ENCODE measurements at places on chromosomes 2 and 18.

GRCh38 chr2:120461092-120461491, 115.2 kb downstream of the INHBB start:
- no peak for DNase-seq

DNA sequence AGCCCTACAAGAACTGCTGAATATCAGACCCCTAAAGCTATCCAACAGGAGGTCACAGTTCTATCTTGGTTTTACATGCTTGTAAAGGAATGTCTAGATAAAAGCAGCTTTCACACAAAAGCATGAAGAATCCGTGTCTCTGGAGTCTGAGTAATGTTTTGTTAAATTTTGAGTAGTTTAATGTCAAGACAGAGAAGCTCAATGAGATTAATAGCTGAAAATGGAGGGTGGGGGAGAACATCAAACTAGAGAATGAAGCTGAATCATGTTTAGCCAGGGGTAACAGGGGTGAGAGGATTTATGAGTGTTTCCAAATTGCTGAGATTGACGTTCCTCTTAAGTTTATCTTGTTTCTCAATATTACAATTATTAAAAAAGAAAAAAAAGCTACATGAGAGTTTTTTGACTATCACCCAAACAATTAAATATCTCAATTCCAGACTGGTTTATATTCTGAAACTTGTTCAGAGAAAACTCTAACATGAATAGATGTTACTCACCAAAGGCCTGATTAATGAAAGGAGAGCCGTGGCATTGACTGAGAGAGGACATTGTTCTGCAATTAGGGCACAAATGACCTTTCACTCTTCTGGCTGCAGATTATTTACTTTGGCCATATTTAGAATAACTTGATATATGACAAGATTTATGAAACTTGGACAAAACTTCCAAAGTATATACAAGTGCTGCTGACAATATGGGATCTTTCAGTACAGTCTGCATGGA, 266.4 kb upstream of the ETAA1 start:
- DNase-seq, result no peak

DNA sequence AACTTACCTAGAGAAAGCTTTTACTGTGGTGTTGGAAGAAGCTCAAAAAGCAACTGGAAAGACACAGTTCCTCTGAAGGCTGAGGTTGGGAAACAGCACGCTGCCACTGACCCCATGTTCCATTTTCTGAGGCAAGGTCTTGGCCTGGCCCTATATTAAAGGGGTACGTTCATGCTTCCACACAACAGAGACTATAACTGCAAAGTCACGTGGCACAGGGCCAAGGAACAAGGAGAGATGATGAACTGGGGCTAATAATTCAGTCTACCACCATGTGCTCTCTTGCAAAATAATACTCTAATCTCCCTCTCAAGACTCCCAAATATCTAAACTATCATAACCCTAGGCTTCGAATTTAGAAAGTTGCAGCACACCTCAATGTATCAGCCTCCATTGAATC, 381.6 kb downstream of the DSEL start:
- DNase-seq, result no peak

GRCh38 chr2:233142355-233142897, 82.3 kb downstream of the INPP5D start:
- no peak for DNase-seq

GRCh38 chr2:202018950-202019349, 14.7 kb upstream of the FZD7 start:
- DNase-seq, result no peak

DNA sequence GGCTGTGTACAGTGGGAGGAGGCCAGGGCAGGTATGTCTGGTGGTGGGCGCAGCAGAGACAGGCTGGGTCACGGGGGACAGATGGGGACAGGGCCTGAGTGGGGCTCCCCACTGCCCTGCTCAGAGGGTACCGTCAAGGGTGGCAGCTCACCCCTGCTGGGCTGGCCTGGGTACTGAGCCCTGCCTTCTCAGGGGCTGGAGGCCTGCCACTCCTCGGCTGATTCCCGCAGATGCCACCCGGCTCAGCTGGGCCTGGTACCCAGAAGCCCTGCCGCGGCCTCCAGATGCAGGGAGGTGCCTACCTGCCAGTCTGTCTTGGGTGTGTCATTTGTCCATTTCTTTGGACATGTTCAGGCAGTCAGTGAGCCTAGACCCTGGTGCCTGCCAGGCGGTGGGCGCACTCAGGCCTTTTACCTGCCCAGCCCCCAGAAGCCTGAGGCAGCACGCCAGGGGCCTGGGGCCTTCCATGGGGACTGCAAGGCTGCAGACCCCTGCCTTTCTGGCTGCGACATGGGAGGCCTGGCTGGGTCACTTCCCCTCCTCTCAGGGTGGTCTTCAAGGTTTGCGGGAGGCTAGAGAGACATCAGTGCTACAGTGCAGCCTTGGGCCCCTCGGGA, 3.3 kb downstream of the SNORC start:
- DNase-seq, result no peak

GRCh38 chr2:202848813-202849212, 22.8 kb downstream of the ICA1L start:
- DNase-seq, result no peak

DNA sequence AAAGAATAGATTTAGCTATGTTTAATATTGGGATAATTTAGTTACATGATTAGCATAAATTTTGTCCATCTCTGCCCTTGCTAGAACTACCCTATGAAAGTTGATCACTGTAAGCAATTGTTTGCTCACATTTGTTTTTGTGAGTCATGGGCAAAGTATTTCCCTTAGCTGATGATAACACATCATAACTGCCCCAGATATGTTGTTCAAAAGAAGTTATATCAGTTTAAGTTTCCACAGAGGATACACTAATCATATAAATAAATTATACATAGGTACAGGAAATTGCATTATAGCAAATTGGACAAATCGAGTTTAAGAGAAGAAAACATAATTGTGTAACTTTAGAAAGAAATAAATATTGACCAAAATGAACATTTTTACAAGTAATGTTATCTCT, 223.2 kb upstream of the PIK3C3 start:
- DNase-seq, result no peak

GRCh38 chr2:136767030-136767429, 1.7 kb downstream of the THSD7B start:
- no peak for DNase-seq

GRCh38 chr2:128445523-128445900, 126.8 kb upstream of the HS6ST1 start:
- DNase-seq, result no peak

GRCh38 chr2:180991361-180991760, 11.0 kb downstream of the UBE2E3 start:
- DNase-seq, result no peak

DNA sequence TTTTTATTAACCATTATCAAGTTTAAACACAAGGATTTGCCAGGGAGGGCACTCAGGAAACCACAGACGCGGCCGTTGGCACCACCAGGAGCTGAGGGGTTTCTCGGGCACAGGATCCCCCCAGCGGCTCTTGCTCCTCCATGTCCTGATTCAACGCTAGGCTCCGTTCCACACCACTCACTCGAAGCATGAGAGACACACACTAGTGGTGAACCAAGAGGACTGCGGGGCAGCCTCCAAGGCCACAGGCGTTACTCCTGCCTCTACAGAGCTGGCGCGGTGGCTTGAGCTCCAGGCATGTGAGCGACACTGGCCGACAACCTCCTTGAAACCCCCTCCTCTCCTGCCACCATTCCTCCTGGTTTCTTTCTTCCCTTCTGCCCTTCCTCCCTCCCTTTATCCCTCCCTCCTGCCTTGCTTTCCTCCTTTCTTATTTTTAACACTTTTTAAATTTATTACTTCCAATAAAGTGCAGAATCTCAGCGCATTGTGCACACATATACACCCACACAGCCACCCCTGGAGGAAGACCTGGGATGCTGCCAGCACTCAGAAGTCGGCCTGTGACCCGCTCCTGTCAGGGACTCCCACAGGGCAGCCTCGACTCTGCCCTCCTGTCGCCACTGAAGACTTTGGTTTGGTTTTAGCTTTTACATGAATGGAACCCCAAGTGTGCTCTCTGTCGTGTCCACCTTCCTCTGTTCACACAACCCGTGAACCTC, 21.7 kb downstream of the COX7A2L start:
- DNase-seq, result no peak

DNA sequence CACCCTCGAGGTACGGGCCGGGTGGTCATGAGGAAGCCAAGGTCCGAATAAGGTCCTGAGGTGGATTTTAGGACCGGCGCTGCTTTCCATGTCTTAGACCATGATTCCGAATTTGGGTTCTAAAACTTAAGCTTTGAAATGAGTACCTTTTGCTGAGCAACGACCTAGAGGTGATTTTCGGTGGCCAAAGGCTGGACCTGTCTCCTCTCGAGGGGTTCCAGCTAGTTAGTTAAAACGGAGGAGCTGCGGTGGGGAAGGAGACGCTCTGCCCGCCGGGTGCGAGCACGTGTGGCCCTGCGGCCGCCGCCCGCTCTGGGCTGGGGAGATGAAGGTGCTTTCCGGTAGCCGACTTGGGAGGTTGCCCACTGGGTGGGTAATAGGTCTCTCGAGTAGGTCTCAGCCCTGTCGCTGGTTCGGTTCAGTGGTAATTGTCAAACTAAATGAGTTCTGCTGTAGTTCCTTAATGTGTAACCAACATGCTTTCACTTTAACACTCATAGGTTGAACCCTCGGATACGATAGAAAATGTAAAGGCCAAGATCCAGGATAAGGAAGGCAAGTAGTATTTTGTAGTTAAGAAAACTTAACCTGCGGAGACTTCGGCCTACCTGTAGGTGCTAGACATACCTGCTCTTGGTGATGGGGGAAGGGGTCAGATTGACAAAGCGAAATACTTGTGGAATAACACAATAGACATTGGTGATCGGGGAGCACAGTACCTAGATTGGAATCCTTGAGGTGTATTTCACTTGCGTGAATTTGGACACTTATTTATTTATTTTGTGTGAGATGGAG, 572 bp downstream of the RPS27A start:
- no peak for DNase-seq

GRCh38 chr2:47269316-47270232, 114.5 kb upstream of the STPG4 start:
- no peak for DNase-seq

- no peak for DNase-seq
Measured at GRCh38 chr2:27681841-27682240, 18.2 kb downstream of the SLC4A1AP start.

GRCh38 chr2:181646415-181646987, 10.4 kb downstream of the CERKL start:
- DNase-seq, result no peak

DNA sequence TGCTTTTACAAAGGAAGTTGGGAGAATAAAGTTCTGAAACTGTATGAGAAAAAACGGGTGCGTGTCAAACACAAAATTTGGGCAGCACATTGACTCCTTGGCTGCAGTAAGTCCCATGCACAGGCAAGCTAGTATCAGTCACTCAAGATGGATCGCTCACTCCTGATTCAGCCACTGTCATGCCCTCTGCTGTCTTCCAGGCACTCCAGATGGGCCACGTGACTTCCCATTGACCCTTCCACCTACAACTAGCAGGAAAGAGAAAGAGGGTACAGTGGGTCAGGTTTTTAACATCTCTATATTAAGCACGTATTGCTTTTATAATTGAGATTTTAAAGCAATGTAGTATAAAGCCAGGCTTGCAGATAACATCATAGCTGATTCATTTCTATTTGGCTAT, 8.6 kb downstream of the ARHGEF33 start:
- DNase-seq, result no peak

DNA sequence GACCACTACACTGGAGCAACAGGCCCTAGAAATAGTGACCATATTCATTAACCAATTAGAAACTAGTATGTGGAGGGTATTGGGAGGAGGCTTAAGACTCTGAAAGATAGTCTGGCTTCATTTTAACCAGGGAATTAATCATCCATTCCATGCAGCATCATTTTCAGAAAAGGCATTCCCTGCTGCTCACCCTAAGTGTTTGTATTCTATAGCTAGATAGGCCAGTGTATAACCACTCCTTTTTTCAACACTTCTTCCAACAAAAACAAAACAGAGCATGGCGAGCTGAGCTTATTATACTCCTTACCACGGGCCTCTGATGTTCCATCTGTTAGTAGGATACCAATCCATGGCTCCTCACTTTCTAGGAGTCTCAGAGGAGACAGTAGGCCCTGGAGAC, 112.0 kb upstream of the PKDCC start:
- DNase-seq, result no peak

- DNase-seq, result no peak
Measured at GRCh38 chr18:75251466-75251865, 40.9 kb downstream of the TSHZ1 start.

- no peak for DNase-seq
Measured at GRCh38 chr18:21053127-21053526, 58.5 kb downstream of the ROCK1 start.

GRCh38 chr18:66792466-66792865, 188.6 kb upstream of the CDH19 start:
- no peak for DNase-seq

- no peak for DNase-seq
Measured at GRCh38 chr2:174023591-174024523, 58.7 kb upstream of the SP3 start.

- DNase-seq, result no peak
Measured at GRCh38 chr2:206918263-206918662, 21.1 kb upstream of the CPO start.

- no peak for DNase-seq
Measured at GRCh38 chr18:5721924-5722323, 173.4 kb downstream of the TMEM200C start.

- DNase-seq, result no peak
Measured at GRCh38 chr2:166088634-166089033, 39.2 kb downstream of the SCN1A start.

- no peak for DNase-seq
Measured at GRCh38 chr2:133092571-133092970, 422.6 kb upstream of the LYPD1 start.
